ENCODE measurements at places on chromosomes 2 and 18. TPM values are rescaled to one million over a fixed set of nuclear protein-coding genes. Genes with fewer than 3 reads are reported as not detected.

AGAP1 gene
- polyA plus RNA-seq = 27.5 TPM

DNA sequence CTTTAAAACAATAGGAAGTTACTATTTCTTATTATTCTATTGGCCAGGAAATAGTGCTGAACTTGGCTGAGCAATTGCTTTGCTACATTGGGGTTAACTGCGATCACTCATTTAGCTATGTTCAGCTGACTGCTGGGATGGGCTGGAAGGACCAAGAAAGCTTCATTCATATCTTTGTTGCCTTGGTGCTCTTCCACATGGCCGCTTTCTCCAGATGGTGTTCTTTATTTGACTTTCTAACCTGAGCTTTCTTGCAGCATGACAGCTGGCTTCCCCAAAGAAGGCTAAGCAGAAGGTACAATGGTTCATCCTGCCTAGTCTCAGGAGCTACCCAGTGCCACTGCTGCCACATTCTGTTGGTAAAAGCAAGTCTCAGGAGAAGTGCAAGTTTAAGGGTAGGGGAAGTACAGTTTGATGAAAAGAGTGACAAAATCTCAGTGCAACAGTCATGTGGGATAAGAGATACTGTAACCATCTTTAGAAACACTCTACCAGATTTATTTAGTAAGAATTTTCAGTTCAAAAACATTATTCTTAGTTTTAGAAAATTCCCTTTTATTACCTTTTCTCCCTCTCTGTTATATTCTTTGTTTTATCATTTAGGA, 180.6 kb upstream of the RBMS1 start:
- H3K27ac ChIP-seq = no peak overlapping the region
- no peak for DNase-seq
- no peaks in the 10 kb centered on the region for H3K27me3 ChIP-seq
- H3K36me3 ChIP-seq = no peaks in the 10 kb centered on the region

DNA sequence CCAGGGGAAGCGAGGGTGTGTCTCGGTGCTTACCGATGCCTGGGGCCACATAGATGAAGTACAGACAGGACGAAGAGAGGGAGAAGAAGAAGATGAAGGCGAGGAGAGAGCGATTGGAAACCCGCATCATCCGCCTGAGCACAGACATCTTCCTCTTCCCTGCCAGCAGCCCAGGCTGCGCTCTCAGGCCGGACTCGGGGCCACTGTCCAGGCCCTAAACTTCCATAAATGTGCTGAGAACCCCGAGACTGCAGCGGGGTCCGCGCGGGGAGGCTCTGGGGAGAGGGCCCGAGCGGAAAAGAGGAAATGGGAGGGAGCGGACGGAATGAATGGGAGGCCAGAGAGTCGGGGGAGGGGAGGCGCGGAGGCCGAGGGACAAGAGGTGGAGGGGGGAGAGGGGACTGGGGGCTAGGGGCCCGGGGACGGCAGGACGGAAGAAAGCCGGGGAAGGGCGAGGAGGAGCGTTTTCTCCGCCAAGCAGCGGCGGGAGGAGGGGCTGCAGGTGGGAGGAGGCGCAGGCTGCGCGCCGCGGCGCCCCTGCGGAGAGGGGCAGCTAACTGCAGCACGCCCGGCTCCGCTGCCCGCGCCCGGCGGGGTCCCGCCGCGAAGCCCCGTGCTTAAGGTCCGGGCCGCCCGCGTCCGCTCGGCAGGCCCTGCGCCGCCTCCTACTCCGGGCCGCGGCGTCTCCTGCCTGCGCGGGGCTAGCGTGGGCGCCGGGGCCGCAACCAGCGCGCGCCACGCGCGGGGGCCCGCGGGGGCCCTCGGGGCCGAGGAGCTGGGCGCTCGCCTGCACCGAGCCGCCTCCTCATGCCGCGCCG, at the start of gene B4GALT6:
B4GALT6 (minus strand) TSS at position 303 of the 818 bp plus-strand sequence; CDS start at position 148, 155 bp downstream.
- peak within 1 kb of the TSS; percentile 72 for H3K4me3 ChIP-seq
- H3K4me1 ChIP-seq = peaks cover 33% of the 10 kb centered on the region
- peak within 1 kb of the TSS; percentile 59 for H3K27ac ChIP-seq
- H3K27me3 ChIP-seq = 0 out of 3 replicates have a peak, but pooled peaks cover 3% of the 10 kb centered on the region
- no peak for DNase-seq
- H3K36me3 ChIP-seq = no peaks in the 10 kb centered on the region

CCDC150 gene
- polyA plus RNA-seq = 14.9 TPM

GBX2 gene
- polyA plus RNA-seq = not detected

Data from HepG2 (cell line).